ENCODE measurements at places on chromosomes 5 and 9.
A peak's percentile ranks its signal among the peaks of the same experiment; 100 is the strongest.

DNA sequence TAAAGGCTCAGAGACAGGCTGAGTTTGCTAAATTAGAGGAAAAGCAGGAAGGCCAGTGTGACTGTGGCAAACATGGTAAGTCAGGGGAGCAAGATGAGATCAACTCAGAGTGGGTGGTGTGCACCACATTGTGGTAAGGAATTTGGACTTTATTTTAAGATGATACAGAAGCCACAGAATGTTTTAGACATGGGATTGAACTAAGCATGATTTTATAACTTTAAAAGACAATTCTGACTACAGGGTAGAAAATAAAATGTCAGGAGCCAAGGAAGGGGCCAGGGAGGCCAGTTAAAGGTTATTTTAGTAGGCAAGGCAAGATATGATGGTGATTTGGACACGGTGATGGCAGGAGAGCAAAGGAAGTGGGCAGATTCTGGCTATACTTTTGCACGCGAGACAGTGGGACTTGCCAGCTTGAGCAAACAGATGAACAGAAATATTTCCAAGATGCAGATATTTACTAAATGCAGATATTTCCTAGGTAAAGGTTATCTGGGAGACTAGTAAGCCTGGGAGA lies 53.9 kb downstream of the TSSK1B start:
- DNase-seq = no peak

GRCh38 chr5:67623078-67623477 lies 426.5 kb upstream of the CD180 start:
- DNase-seq = no peak

DNA sequence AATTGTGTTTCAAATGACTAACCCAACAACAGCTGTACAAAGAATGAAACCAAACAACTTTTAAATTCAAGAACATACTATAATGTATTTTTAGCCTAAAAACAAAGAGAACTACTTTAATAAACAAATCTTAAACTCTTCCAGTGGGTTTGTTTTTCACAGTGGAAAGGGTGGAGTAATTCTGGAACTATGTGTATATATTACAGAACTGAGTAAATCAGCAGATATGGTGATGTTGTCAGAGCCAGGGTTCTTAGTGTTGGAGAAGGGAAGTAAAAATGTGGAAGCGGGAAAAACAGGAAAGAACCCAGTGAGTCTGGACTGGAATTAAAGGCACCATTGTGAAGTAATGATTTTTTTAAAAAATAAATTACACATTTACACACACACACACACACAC lies 144.9 kb downstream of the CDK5RAP2 start:
- peak; percentile 13 for DNase-seq

DNA sequence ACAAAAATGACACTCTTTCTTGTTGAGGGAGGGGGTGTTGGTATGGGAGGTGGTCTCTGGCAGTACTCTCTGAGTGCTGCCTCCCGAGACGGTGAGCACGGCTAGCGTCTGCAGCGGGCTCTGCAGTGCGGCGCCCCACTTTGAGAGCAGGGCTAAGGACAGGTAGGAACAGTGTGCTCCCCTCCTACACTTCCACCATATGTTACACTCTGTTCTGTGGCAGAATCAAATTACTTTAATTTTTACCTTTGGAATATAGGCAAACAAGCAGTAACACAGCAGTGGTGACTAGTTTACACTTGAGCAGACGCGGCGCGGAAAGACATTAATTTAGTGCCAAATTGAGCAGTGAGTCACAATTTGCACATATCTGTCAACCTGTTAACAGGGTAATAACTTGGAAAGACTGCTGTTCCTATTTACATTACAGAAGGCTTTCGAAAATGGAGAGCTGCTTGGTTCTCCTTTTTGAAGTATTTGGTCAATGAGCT lies 136.3 kb downstream of the MED27 start:
- DNase-seq = no peak

DNA sequence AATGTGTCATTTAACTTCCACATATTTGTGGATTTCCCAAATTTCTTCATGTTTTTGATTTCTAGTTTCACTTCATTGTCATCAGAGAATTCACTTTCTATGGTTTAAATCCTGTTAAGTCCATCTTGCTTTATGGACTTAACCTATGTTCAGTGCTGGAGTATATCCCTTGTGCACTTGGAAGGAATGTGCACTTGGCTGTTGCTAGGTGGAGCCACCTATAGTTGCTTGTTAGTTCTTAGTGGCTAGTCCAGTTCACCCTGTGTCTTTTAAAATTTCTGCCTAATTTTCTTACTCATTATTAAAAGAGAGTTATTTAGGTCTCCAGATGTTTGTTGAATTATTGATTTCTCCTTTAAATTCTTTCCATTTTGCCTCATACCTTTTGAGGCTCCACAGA lies 1472.5 kb upstream of the CDH6 start:
- DNase-seq = no peak

GRCh38 chr9:136997830-136998234 lies 1.5 kb upstream of the CLIC3 start:
- DNase-seq = no peak

GRCh38 chr5:82163452-82164175 lies 114.5 kb downstream of the RPS23 start:
- peak; percentile 40 for DNase-seq

GRCh38 chr5:110832683-110833082 lies 93.9 kb downstream of the SLC25A46 start:
- no peak for DNase-seq

GRCh38 chr5:126443374-126443851 lies 20.2 kb downstream of the GRAMD2B start:
- DNase-seq = no peak

DNA sequence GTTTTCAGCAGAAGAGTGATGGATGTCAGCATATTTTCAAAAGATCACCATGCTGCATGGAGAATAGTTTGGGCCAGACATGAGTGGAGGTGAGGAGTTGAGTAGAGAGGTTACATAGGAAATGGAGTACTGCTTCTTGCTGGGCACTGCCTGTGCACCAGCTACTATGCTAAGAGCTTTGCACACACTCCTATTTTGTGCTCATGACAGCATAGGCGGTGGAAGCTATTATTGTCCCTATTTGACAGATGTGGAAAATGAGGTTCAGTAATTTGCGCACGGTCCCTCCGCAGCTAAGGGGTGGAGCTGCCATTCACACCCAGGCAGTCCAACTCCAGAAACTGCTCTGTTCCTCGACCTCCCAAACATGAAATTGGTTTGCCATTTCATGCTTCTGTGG lies 67.8 kb downstream of the ENTREP1 start:
- DNase-seq = no peak

GRCh38 chr5:88948746-88949600 lies 66.0 kb upstream of the MEF2C start:
- no peak for DNase-seq

- DNase-seq = no peak
These were observed 28.3 kb downstream of the TCF7 start for GRCh38 chr5:134142806-134143205.

GRCh38 chr5:16665601-16666000 lies 48.8 kb upstream of the RETREG1 start:
- DNase-seq = no peak

DNA sequence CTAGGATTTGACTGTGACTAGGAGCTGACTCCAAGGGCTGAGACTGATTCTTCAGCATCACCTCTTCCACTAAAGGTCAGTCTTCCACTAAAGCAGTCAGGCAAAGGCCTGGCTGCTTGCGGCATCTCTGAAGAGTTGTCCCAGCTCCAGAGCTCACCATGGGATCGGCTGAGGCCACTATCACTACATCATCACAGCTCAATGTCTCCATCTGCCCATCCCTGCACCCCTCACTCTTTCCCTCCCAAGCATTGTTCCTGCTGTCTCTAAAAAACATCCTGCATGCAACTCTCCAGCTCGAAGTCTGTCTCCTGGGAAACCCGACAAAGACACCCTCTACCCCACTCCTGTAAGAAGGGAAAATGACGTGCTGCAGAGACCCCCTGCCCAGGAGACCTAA lies 15.5 kb upstream of the WWC1 start:
- no peak for DNase-seq

DNA sequence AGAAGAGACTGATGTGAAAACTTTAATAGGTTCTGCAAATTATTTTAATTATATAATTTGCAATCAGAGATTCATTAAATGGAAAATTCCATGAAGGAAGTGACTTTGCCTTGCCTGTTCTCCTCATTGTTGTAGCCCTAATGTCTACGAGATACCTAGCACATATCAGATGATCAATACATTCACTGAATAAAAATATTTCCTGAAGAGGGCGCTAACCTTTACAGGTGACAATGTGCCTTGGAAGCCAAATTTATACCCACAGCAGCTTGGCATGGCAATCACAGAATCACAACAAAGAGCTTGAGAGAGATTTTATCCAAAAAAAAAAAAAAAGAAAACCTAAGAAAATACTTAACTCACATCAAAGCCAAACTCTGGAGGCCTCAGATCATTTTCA lies 17.4 kb downstream of the HAUS6 start:
- DNase-seq = peak; percentile 61

DNA sequence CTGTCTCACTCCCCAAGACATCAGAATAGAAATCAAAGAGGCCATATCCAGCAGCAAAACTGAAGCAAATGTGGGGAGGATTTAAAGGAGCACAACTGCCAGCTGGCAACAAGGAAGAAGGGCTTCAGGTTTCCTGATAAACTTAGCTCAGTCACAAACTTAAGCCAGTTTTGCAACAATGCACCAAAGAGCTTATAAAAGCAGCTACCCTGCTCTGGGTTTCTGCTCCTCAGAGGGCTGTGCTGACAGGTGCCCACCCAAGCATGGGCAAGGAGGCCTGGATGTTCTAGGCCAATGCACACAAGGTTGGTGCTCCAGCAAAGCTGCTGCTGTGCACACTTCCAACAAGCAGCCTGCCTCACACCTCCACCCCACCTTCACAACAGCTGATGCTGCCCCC lies 132.9 kb downstream of the SIL1 start:
- no peak for DNase-seq

DNA sequence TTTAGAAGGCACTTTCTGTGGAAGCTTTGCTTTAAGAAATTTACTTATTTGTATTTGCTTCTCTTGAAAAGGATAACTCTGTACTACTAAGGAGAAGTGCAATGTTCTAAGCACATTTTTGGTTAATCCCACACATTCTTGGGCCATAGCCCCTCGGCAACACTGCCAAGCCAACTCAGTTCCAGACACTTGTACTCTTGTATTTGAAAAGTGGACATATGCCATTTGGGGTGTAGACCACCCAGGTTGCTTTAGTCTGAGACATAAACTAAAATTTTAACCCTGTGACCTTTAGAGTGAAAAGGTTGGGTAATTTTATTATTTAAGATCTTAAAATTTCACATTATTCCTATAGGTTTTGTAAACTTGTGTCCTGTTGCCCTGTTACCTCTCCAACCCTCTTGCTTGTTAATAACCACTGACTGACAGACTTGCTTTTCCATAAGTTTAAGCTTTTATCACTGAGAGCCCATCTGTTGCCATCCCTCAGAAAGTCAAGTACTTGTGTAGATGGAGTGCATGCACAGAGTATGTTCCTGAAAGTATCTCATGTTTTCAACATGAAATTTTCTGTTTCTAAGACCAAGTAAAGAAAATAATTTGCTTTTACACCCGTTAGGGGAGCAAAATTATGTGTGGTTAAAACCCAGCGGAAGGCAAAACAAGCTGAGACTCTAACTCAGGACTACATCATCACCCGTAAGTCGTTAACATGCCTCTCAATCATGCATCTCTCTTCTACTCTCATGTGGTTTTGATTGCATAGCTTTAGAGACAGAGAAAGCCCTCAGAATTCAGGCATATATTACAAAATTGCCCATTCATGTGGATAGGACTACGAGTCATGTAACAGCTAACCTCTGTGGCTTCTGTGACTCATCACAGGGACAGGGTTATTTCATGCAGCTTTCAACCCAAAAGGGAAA lies 117.3 kb downstream of the GDNF start:
- peak; percentile 99 for DNase-seq

GRCh38 chr5:39331861-39332381 lies 32.4 kb downstream of the C9 start:
- no peak for DNase-seq

DNA sequence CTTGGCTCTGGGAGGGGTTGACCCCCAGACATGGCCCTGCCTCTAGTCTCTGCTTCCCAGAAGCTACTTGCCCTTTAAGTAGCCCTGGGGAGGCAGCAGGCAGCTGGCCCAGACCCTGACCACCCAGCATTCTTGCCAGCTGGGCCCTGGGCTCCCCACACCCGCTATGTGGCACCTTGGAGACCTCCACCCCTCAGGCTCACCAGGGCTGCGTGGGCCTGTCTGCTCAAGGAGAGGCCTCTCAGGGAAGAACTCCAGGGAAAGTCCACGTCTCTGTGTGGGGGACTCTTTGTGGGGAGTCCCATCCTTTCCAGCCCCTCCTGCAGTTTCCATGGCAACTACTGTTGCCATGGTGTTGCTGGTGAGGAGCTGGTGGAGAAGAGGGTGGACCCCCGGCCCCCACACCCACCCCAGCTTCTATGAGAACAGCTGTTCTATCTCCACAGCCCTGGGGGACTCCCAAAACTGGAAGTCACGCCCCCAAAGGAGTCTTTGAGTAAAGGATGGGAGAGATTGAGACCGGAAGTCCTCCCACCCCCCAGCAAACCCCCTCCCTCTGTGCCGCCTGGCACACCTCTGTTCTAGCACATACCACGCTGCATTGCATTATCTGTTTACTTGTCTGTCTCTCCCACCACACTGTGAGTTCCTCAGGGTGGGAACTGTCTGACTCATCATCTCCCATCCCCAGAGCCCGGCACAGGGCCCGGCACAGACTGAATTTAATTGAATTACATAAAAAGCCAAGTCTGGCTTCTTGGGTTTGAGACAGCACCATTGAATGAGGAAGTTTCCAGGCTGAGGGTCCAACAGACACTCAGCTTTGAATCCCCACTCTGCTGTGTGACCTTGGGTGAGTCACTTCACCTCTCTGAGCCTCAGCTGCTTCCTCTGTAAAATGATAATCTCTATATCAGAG lies 12.6 kb downstream of the DNM1 start:
- DNase-seq = peak; percentile 75

- no peak for DNase-seq
These were observed 76.1 kb downstream of the TLE1 start for GRCh38 chr9:81613002-81613812.

GRCh38 chr5:159657298-159657697 lies 259.0 kb upstream of the ADRA1B start:
- DNase-seq = no peak

DNA sequence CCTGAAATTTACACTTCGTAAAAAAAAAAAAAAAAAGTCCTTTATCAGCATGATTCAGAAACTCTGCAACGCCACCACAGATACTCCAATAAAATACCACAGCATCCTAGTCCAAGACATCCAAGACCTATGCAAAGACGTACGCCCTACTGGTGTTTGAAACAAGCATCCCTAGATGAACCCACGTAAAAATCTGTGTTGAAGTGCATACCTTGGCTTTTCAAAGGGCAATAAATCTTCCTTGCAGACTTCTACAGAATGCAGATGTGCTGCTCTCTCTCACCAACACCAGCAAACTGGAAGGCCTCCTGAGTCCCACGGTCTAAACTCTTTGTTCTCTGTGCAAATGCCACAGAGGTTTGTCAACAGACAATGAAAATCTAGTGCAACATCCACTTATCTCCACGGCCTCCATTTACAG lies 38.8 kb downstream of the MYO10 start:
- peak; percentile 69 for DNase-seq

GRCh38 chr9:134666831-134667230 lies 25.2 kb downstream of the COL5A1 start:
- DNase-seq = peak; percentile 91
